ENCODE measurements at places on chromosomes 7 and 10.

GRCh38 chr7:151503902-151504714, 15.6 kb downstream of the RHEB start:
- peak; percentile 42 for DNase-seq

DNA sequence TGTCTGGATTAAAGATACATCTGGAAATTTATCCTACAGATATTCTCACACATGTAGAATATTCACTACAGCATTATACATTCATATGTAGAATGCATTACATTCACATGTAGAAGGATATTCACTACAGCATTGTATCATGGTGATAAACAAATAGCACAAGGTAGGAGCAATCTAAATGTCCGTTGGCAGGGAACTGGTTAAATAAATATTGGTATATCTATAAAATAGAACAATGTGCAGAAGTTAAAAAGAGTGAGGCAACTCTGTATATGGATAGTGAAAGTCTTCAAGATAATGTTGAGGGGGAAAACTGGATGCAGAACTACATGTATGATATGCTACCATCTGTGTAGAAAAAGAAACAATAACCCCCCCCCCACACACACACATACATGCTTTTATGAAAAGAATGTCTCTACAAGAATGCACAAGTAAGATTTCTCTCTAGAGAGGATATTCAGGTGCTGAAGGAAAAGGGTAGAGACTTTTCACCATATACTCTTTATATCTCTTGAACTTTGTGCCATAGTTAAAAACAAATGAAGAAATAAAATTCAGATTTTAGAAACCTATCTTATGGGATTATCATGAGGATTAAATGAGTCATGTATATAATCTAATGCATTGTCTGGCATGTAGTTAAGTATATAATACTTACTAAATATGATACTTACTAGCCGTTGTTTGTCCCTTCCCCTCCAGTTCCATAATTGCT, 86.0 kb upstream of the STRIP2 start:
- DNase-seq = no peak

GRCh38 chr7:107913851-107914250, 22.9 kb downstream of the DLD start:
- peak; percentile 12 for DNase-seq

DNA sequence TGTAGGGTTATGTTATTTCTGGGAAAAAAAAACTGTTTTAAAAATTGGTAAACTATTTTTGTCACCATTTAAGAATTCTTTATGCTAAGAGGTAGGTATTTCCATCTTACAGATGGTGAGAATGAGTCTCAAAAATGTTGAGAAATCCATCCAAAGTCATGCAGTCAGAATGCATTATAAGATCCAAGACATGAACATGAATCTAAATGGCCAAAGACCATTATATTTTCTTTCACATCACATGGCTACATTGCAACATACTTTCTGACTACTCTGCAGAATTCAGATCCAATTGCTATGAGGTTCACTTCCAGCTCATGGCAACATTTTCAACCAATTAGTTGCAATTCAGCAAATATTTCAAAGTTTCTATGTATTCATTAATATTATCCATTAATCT, 181.2 kb downstream of the TWIST1 start:
- peak; percentile 11 for DNase-seq

DNA sequence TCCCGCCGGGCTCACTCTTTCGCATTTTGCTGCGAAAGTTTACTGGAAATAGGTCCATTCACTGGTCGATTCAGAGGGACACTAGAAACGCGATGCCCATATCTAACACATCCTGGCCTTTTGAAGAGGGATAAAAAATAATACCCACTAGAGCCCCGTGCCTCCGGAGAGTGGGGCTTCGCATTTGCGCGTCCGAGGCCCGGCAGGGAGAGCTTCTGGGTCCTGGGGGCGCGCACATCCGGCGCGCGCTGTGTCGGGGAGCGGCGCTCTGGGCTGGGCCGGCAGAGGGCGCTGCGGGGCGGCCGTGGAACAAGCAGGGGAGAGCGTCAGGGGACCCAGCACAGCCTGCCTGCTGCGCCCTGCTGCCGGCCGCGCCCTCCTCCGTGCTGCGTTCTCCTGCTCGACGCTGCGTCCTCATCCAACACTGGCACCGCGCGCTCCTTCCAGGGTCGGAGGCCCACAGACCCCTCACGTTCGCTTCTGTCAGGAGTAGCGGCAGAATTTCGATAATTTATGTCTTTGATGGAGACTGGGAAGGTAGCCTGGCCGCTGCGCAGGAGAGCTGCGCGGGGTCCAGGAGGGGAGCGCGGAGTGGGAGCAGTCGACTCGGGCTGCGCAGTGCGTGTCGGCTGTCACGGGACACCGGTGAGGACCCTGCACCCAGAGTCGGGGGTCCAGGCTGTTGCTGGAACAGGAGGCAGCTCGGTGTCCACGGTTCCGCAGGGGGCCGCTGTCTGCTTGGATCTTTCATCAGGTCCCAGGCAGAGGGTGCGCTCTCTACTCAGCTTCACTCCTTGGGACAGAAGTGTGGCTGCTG, 41.5 kb upstream of the ZNF32 start:
- peak; percentile 80 for DNase-seq

DNA sequence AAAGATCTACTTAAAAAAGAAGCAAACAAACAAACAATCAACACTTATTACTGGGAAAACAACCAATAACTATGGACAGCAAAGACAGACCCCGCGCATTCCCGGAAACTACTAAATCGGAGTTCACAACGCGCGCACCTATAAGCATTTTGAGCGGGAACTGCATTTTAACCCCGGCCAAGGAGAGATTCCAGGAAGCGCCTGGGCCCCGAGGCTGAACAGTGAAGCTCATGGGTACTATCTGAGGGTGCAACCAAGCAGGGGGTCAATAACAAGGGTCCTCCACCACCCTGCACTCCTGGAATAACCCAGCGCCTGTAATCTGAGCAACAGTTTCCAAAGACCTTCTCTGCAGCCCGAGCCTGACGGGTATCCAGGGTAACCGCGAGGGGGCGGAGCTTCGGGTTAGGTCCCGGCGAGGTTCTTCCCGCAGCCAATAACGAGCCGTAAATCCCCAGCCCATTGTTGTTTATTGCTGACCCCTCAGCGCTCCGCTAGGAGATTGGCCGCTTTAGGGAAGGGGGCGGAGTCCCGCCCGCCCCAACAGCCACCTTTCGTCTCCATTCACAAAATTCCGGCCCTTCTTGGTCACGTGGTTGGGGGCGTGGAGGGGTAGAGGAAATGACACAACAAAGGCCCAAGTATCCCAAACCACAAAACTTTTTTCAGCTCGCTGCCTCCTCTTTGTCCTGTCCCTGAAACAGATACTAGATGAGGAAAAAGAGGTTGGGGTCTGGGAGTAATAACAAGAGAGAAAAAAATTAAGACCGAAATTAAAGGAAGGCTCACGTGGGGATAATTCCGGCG, 1.7 kb upstream of the ETV1 start:
- DNase-seq = peak; percentile 99

DNA sequence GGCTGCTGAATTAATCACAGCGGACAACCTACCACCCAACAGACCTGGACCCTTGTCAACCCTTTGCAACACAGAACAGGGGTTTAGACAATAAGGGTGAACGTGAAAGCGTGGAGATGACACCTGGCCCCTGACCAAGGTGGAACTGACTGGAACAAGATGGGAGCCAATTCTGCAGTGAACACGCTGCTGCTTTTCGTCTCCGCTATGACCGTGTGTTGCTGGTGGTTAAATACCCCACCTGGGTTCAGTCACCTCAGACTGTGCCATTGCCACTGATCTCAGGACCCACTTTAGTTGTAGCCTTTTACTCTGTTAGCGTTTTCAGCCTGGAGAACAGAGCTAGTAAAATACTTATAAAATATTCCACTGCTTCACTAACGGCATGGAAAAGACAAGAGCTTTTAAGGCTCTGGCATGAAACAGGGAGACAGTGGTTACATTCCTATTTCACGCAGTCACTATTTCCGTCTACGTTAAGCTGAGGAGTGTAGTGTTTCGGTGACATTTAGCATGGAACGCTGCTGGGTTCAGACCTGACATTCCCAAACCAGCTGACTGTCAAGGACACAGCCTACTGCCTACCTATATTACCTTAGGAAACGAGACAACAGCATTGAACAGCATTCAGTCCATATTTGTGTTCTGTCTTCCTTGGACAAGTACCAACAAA, 119.5 kb upstream of the PRSS1 start:
- DNase-seq = peak; percentile 80

DNA sequence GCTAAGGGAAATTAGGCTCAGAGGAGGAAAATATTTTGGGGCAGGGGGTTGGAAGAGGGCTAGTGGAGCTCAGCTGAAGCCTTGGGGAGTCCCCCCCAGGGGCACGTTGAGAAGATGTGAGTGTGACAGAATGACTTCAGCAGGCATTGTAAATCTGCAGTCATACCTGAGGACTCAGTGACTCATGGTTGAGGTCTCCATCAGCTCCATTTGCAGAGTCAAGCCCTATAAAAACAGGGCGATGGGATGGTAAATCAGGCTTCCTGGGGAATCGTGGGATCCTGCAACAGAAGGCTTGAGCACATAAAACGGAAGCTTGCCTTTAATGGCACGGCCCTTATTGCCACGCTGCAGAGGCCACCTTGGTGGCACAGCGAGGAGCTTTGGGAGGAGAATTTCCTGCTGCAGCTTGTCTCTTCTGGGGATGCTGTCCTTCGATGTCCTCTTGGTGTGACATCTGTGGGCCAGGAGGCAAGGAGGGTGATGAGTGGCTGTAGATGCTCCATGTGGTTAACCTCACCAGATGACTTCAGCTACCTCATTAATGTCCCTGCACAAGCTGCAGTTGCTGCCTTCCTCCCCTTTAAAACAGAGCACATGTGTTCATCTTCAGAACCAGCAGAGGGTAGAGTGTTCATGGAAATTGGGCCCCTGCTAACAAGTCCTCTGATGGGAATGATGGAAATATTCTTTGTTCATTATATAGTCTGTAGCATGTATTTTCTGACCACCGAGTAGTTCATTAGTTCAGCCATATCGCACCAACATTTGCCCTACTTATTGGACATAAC, 285.9 kb downstream of the LRMDA start:
- DNase-seq = peak; percentile 3

DNA sequence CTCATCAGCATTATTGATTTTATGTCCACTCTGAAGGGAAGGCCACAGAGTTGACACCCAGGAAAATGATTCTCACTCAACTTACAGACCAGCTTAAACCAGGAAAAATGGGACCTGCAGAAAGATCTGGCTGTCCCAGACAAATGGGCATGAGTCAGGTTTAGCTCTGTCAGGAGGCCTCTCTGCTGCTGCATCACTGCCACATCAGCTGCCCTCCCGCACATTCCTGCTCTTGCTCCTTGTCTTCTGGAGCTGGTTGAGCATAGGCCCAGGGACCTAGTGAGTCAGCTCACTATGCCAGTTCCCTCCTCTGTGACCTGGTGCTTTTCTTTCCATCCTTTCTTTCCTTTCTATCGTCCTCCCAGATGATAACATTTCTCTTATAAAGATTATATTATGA, 18.8 kb upstream of the SMNDC1 start:
- peak; percentile 94 for DNase-seq

DNA sequence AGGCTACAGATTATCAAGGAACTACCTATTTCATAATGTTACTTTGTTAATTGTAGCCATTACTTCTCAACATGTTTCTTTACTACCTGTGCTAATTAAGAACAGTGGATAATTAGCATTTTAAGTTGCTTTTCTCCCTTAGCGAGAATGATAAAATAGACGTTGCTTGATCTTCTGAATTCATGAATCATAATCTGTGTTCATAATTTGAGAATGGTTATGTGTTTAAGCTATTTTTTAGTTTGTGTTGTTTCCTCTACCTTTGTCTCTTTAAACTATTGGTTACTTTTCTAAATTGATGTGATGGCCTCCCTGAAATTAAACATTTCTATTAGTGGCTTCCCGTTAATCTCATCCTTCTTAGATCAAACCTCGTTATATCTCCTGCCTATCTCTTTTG, at the start of gene ZRANB1:
Gene ZRANB1, plus strand, starts transcription at position 301 of the 400 bp plus-strand sequence. CDS start 371 bp downstream, outside the sequence.
- DNase-seq = no peak

All from fibroblast of skin of back (primary cell).